Omental fat pad (tissue), 4 donors: ENCODE measurements at places on chromosomes 16 and 17. TPM values are rescaled to one million over a fixed set of nuclear protein-coding genes. Genes with fewer than 3 reads are reported as not detected.

The PRR11 gene
- total RNA-seq: 1.9 TPM

The TBC1D3E gene
- total RNA-seq: not detected

The TPSG1 gene
- total RNA-seq: not detected

The ZNF287 gene
- total RNA-seq: 2.5 TPM

The GGT6 gene
- not detected for total RNA-seq

DNA sequence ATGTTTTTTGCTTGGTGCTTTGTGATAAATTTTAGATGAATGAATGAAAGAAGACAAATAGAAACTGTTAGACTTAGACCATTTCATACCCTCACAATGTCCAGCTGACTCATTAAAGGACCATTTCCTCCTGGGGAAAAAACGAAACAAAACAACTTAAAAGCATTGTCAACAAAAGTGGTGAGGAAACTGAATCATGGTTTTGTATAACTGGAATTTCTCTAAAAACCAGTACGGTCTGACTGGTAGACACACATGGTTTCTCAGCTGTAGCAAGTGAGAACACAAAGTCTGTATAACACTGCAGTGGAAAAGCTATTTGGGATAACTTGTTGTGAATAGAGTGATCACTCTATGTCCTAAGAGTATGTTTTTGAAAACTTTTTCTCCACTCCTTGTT lies 5.3 kb upstream of the DDX52 start:
- DNase-seq: no peak

GRCh38 chr17:81251094-81251708 lies 12.1 kb downstream of the NDUFAF8 start:
- DNase-seq: no peak

DNA sequence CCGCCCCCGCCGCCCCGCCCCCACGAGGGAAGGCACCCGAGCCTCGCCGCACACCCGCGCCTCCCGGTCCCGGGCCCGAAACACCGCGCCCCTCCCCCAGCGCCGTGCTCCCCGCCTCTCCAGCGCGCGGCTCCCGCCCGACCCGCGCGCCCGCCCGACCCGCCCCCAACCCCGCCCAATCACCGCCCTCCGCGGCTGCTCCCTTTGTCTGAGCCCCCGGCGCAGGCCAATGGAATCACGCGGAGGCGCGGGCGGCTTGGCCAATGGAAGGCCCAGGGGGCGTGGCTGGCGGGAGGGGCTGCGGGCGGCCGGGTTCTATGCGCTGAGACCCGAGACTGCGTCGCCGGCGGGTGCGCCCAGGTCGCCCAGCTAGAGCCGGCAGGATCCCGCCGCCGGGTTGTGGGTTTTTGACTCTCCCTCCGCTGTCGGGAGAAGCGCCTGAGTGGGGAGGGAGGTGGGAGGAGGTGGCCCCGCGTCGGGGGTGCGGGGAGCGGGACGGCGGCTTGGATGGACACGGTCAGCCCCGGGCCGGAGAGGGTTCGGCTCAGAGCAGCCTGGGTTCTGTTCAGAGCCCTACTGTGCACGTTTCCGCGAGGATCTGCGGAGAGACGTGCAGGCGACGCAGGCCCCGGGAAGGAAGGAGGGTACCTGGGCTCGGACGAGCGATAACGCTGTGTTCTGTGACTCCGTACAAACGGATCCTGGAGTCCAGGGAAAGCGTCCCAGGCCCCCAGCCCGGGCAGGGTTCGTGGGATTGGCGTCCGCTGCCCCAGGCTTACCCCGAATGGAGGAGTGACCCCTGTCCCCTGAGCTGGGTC lies 49.0 kb upstream of the BAHCC1 start:
- DNase-seq: peak; percentile 93

DNA sequence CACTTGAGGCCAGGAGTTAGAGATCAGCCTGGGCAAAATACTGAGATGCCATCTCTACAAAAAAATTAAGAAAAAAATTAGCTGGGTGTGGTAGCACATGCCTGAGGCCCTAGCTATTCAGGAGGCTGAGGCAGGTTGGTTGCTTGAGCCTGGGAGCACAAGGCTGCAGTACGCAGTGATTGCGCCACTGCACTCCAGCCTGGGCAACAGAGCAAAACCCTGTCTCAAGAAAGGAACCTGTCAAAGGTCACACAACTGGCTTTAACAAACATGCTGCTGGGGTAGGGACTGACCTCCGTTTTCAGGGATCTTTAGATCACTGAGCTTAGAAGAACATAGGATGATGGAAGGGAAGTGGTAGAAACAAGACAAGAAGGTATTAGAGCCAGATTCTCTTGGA lies 95.0 kb downstream of the IRX3 start:
- DNase-seq: no peak

DNA sequence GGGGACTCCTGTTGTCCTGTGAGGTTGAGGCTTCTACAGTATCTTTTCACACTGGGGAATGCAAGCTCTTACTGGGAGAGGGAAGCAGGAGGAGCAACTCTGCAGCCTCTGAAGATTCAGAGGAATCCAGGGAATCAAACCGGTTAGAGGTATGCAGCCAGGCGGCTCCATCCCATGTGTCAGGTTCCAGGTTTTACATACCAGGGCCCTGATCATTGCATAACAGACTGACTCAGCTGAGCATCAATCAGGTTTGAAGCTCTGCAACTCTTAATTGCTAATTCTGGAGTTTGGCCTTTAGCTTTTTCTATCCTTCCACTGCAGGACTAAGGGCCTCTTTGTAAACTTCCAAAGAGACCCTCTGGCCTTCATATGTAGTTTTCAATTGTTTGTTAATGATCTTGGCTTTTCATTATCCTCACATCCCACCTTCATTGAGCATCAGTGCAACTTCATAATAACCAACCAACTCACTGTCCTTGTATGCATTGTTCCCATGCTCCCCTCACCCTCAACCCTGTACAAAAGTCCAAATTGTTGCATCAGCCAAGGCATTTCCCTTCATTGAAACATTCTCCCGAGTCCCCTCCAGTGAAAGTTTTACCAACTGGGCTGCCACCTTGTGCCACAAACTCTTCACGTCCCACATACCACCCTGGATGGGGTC lies 59.7 kb upstream of the DHX40 start:
- no peak for DNase-seq

- no peak for DNase-seq
Measured at GRCh38 chr17:61409301-61410112, 9.9 kb downstream of the TBX2 start.

- DNase-seq: no peak
Measured at GRCh38 chr16:72783716-72784318, 264.1 kb downstream of the ZFHX3 start.

DNA sequence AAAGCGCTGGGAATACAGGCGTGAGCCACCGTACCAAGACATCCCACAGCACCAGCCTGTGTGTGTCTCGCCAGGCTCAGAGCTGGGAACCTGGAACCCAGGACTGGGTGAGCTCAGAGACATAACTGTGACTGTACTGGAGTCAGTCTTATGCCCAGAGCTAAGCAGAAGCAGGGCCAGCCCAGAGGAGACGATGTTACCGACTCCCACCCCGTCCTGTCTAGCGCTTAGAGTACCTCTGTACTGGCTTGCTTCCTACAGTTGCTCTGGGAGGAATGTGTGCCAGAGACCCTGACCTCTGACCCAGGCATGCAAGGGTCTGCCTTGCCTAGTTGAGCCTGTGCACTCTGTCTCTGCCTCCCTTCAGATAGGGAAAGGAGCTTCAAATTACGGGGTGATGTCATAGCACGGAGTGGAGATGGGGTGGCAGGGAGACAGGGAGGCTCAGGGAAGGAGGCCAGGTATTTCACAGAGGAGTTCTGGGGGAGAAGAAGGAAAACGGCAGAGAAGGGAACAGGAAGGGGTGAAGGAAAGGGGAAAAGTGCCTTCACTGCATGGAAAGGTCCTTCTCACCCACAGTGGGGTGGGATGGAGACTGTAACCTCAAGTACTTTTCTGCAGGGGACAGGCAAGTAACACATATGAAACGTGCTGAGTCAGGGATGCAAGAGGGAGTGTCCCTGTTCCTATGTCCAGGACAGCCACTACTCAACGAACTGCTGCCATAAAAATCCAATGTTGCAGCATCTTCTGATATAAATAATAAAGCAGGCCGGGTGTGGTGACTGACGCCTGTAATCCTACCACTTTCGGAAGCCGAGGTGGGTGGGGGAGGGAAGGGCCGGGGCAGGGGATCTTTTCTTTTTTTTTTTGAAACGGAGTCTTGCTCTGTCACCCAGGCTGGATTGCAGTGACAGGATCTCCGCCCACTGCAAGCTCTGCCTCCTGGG lies 5.8 kb upstream of the ARMC5 start:
- no peak for DNase-seq

- no peak for DNase-seq
Measured at GRCh38 chr16:1580256-1580655, 31.6 kb downstream of the IFT140 start.

GRCh38 chr17:83053739-83054451 lies 25.5 kb upstream of the METRNL start:
- no peak for DNase-seq

GRCh38 chr16:17347624-17348023 lies 123.1 kb downstream of the XYLT1 start:
- DNase-seq: no peak

GRCh38 chr16:70692130-70692872 lies 6.4 kb upstream of the MTSS2 start:
- DNase-seq: no peak

DNA sequence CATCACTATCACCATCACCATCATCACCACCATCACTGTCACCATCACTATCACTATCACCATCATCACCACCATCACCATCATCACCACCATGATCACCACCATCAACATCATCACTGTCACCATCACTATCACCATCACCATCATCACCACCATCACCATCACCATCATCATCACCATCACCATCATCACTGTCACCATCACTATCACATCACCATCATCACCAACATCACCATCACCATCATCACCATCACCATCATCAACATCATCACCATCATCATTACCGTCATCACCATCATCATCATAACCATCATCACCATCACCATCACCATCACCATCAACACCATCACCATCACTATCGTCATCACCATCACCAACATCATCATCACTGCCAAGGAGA lies 273.8 kb downstream of the FOXL1 start:
- no peak for DNase-seq

DNA sequence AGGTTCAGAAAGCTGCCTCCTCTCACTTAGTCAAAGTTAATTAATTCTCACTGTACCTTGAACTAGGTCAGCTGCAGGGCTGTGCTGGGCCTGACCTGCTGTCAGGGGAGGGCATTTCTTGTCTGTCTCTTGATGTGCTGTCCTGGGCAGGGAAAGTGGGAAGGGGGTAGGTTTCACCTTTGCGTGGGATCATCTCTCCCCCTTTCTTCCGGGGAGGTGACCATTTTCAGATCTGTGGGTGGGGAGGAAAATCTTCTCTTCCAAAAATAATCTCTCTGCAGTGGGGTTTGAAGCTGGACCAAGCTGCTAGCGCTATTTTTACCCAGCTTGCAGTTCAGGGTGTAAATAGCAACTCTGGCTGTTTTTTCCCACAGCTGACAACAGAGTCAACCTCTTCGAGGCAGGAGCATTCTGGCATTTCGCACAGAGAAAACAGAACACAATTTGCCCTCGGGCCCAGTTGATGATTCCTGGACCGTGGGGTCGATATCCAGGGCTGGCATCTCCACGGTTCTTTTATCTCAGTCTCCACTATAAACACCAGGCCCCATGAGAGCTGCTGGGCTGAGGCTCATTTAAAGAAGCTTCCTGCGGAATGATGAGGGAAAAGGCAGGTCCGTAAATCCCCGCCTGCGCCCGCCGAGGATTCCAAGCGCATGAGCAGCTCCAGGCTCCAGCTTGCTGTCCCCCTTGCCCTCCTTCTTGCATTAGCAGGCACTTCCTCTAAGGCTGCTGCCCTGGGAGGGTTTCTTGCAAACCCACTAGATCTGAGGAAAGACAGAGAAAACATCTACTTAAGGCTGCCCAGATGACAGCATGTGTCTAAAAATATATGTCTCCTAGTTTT lies 93.9 kb downstream of the YPEL2 start:
- DNase-seq: no peak

GRCh38 chr16:53905028-53905427 lies 201.1 kb downstream of the FTO start:
- no peak for DNase-seq

DNA sequence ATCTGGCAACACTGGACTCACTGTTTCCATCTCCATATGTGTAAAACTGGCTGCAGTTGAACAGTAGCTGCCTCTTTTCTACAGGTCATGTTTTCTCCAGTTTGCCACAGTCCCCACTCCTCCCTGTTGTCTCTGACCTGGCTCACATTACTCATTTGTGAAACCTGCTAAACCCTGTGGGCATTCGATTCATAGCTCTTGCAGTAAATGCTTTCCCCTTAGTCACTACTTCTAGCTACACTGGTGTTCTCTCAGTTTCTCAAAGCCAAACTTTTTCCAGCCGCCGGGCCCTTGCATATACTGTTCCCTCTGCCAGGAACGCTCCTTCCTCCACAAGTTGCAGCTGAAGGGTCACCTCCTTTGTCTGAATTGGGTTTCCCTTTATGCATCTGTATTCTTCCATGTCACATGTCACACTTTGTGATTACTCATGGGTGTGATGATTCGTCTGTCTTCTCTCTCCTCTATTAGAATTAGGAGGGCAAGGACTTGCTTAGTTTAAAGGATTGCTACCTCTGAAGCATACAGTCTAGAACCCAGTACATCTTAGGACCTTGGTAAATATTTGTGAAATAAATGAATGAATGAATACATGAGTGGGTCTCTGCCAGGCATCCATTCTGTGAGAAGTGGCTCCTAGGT lies 15.0 kb upstream of the MT4 start:
- DNase-seq: no peak

DNA sequence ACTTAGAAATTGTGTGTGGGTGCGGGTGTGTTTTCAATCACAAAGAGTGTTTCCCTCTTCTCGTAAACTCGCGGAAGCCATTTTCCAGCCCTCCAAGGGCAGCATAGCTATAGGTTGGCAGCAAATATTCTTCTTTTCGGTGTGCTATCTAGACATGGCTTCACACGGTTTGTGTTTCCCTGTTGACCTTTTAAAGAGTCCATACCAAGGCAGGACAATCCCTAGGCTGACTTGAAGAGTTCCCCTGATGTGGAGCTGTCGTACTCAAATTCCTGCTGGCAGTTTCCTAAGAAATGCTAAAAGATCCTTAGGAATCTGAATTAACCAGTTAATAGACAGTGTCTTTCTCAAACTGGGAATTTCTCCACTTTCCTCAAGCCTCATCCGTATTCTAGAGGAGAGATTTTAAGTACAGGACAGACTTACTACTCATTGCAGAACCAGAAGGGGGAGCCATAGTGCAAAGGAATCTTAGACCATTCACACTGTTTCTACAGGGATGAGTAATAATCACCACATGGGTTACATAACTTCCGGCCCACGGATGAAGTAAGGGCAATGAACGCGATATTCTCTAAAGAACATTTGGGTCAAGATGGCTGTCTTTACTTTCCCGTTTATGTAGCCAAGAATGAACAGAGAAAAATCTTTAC lies 288.6 kb upstream of the ELAC2 start:
- DNase-seq: no peak

DNA sequence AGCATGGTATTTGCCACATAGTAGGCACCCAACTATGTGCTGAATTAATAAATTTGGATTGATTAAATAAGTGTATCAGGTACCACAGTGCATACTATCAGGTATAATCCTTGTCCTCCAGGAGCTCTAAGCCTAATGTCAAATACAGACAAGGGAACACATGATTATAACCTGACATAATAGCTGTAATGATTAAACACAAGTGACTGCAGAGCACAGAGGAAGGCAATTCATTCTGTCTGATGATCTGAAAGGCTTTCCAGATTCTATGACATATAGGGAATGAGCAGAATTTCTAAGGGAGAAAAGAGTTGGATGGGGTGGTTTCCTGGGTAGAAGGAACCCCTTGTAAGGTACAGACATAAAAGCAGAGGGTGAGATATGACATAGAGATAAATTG lies 273.5 kb downstream of the KIF2B start:
- DNase-seq: no peak

- no peak for DNase-seq
Measured at GRCh38 chr16:56260378-56261160, 69.3 kb downstream of the GNAO1 start.
